ENCODE measurements at places on chromosomes 4 and X.
A peak's percentile ranks its signal among the peaks of the same experiment; 100 is the strongest.

GRCh38 chrX:103918050-103918449 is 44.4 kb upstream of the TMSB15B start:
- DNase-seq: peak; percentile 52

- no peak for DNase-seq
Observed at GRCh38 chr4:176034499-176034898, 31.1 kb upstream of the WDR17 start.

GRCh38 chrX:97405031-97405660 is 521.4 kb downstream of the RPA4 start:
- DNase-seq: no peak

- DNase-seq: no peak
Observed at GRCh38 chr4:139972305-139972704, 181.7 kb downstream of the MAML3 start.

GRCh38 chr4:76886848-76887441 is 11.0 kb downstream of the SOWAHB start:
- DNase-seq: no peak

DNA sequence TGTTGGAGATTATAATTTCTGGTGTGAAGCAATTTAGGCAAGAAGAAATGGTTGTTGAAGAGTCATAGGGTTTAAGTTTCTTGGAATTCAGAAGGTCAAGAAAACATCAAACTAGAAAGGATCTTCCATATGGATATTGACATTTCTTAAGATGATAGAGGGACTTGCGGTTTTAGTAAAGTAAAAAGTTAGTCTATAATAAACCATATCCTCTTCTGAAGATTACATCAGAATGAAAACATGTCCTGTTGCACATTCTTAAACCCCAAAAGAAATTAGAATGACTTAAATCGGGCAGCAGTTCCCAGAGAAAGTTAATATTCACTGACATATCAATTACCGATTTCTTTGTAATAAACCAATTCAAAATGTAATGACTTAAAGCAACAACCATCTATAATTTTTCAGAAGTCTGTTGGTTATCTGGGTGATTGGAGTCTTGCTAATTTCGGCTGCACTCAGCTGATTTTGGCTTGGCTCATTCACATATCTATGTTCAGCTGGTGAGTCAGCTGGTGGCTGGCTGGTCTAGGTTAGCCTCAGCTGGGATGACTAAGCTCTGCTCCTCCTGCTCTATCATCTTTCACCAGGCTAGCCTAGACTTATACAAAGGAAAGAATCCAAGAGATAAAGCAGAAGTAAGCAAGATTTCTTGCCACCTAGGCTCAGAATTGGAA is 24.4 kb upstream of the DYNLT3 start:
- no peak for DNase-seq

- no peak for DNase-seq
Observed at GRCh38 chrX:134622813-134623185, 35.5 kb downstream of the PLAC1 start.

GRCh38 chrX:46386511-46386910 is 158.7 kb downstream of the ZNF674 start:
- no peak for DNase-seq

GRCh38 chr4:146273204-146273901 is 59.0 kb downstream of the REELD1 start:
- DNase-seq: no peak

DNA sequence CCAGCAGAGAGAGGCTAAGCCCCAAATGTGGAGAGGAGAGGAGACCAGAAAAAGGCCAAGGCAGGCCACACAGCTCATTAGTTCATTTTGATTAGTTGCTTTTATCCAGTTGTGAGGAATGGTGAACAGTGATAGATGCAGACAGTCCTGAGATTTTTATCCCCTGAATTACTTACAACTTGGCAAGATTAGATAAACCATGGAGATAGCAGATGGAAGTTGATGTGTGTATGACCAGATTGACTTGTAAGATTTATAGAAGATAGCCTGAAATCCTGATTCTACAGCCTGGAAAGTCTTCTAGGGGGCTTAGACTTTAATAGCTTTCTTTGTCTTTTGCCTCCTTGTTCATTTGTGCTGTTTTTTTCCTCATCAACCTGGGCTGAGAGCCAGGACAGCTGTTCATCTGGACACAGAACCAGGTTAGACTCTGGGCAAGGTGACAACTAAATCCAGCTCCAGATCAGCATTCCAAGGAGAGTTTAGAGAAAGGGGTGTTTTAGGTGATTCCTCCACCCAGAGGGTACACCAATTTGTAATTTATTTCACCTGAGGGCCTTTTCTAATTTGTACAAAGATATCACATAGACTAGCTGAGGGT is 215.5 kb downstream of the SPATA18 start:
- no peak for DNase-seq

DNA sequence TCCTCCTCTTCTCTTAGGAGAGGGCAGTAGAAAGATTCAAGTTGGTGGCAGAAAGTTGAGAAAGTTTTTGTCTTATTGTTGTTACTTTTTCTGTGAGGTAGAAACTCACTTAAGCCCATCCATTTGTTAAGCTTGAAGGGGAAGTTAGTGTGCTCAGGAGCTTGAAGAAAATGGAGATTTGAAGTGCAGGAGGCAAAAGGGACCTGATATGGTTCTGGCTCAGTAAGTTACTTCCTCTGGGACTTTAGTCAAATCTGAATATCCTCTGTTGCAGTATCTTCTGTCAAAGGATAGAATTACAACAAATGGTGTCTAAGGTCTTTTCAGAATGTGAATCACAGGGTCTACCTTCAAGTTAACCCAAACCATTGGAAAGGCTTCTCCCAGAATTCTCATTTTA is 46.2 kb downstream of the CXCL13 start:
- no peak for DNase-seq

DNA sequence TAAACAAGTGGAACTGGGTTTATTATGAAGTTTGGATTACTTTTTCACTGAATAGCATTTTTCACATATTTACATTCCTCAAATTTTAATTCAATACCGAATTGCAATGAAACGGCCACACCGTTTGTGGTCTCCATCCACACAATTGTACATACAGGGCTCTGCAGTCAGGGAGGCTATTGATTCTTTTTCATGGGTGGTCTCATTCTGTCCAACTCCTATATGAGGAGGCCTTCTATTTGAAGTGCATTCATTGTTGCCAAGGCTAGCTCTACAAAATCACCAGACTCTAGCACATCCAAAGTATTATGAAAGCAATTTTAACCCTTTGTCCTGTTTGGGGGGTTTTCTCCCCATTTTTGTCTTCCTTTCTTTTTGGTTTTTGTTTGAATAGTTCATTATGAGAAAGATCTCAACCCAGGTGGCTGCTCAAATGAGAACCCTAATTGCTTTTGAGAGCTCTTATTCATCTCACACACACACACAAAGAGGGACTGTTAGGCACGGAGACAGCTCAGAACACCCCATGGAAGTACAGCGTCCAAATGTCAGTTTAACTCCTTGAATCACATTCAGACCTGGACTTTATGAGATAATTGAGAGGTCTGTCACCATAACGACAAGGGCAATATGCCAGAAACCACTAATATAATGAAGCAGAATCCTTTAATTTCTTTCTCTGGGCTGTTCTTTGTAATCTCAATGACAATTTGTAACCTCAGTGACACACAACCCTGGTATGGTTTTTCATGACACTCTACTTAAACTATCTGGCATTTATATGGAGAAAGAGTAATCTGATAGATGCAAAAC is 79.4 kb downstream of the NLGN4X start:
- DNase-seq: no peak

GRCh38 chr4:101857176-101857575 is 66.6 kb downstream of the BANK1 start:
- no peak for DNase-seq

DNA sequence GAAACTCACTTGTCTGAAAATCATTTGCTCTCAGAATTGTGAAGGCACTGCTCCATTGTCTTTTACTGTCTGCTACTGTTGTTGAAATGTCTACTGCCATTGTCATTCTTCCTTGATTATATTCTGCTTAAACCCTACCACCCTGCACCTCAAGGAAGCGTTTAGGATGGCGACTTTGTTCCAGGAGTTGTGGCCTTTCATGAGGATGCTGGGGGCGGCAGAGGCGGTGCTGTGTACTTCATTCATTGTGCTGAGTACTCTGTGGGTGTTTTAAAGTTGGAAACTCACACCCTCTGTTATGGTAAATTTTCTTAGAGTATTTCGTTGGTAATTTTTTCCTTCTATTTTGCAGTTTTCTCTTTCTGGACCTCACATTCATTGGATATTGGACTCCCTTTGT is 258.9 kb downstream of the TENM3 start:
- no peak for DNase-seq

- no peak for DNase-seq
Observed at GRCh38 chr4:137198791-137199190, 333.5 kb downstream of the PCDH18 start.

DNA sequence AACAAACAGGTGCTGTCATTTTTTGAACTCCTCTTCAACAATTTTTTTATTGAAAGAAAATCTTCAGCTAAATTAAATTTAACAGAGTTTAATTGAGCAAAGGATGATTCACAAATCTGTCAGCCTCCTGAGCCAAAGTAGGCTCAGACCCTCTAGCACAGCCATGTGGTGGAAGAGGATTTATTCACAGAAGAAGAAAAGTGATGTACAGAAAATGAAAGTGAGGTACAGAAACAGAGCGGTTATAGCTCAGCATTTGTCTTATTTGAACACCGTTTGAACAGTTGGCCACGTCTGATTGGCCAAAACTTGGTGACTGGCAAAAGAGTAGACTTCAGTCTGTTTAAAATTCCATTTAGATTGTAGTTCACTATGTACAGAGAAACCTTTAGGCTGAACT is 217.3 kb downstream of the SPANXN1 start:
- DNase-seq: no peak

DNA sequence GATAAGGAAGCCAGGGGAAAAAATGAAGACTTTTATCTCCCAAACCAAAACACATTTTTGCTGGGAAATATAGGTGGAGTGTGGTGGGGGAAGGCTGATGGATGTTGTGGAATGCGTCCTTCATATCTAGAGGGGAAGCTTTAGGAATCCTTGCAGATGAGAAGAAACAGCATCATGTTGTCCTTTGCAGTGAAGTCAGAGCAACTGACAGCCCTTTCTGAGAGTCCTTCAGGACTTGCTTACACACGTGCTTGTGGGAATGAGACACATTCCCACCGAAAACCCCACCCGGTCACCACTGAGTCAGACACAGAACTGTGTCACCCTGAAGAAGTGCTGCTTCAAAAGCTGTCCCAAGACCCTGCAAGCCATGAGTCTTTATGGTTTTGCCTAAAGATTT is 81.5 kb downstream of the SHROOM2 start:
- no peak for DNase-seq

DNA sequence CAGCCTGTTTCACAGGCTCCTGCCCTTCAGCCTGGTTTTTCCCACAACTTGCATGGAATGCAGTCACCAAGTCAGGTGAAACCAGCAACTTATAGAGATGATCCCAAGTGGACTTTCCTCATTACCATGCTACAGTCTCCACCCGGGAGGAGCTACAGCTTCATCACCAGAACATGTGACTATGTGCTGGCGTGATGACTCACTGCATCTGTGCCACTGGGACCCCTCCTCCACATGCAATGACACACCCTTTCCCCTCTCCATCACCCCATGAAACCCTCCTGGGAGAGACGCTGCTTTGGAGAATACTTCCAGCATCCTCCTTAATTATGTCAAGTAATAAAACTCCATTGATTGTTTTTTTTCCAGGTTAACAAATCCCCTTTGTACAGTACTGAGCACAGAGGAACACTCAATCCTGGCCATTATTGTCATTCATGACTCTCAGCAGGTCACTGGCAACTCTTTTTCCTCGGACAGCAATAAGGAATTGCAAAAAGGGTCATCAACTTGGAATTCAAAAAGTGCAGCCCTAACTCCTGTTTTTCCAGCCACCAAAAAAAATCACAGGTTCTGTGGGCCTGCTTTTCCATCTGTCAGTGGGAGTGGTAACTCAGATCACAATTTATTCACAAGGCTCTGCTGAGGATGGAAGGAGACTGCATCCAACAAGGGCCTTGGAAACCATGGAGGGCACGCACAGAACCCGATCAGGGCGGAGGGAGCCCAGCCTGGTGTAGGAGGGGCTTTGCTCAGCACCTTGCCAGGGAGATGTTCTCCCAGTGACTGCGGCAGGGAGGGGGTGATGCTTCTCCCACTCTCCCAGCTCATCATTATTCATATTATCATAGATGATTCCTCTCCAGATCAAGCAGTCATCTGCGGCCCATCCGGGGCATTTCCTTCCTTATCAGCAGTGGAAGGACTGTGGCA is 17.4 kb downstream of the QDPR start:
- DNase-seq: no peak

DNA sequence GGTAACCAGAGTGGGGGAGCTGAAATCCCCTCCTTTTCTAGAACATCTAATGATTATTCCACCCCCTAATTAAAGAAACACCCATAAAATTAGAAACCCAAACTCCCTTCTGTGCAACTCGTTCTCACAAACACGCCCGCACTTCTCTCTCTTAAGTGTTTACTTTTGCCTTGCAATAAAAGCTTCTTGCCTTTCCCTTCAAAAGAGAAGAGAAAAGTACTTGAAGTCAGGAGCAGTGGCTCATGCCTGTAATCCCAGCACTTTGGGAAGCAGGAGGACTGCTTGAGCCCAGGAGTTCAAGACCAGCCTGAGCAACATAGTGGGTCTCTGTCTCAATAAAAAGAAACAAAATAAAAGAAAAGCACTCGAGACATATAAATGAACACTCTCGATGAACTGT is 3.6 kb upstream of the GPR173 start:
- no peak for DNase-seq

- no peak for DNase-seq
Observed at GRCh38 chr4:187128976-187129375, 405.3 kb upstream of the FAT1 start.

DNA sequence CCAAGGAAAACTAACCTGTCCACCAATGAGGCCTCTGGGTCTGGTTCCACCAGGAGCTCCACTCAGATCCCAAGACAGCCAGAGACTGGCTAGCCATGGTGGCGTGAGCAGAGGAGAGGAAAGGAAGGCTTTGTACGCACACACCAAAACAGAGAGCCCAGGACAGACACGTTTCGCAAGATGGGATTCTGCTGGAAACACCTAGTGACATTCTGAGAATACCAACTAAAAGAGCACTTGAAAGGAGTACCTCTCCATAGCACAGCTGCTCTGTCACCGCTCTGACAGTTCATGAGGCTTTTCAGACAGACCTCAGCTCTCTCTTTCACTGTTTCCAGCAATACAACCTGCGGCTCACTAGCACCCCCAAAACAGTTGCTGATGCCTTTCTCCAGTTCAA is 105.0 kb downstream of the SH3KBP1 start:
- DNase-seq: no peak

DNA sequence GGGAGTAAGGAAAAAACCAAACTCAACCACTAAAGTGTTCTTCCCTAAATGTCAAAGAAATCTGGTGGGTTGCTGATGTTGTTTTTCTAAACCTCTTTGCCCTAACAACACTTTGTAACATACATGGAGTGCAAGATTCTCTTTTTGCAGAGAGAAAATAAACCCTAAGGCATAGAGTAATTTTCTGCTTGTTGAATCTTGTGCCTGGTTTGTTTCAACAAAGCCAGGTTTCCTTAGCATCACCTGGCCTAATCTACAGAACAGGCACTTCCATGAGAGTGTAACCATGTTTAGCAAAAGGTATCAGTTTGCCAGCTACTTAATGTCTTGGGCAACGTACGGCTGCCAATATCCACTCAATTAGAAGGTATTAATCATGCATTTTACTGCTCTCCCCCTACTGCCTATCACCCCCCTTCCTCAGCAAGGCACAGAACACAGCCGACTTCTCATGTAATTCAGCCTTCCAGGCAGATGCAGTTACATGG is 219.2 kb downstream of the MAML3 start:
- DNase-seq: no peak

- no peak for DNase-seq
Observed at GRCh38 chrX:3119376-3119775, 78.1 kb downstream of the ARSF start.

- DNase-seq: no peak
Observed at GRCh38 chr4:100345585-100345984, 155.3 kb upstream of the DDIT4L start.

- no peak for DNase-seq
Observed at GRCh38 chr4:127268367-127268766, 364.4 kb upstream of the INTU start.

All from CD4-positive, alpha-beta T cell treated with Interleukin-1 beta for 1 hour (primary cell).